Left ventricle myocardium inferior (tissue), 1 donor: ENCODE measurements at places on chromosomes 3 and 15. TPM values are rescaled to one million over a fixed set of nuclear protein-coding genes. Genes with fewer than 3 reads are reported as not detected.

DNA sequence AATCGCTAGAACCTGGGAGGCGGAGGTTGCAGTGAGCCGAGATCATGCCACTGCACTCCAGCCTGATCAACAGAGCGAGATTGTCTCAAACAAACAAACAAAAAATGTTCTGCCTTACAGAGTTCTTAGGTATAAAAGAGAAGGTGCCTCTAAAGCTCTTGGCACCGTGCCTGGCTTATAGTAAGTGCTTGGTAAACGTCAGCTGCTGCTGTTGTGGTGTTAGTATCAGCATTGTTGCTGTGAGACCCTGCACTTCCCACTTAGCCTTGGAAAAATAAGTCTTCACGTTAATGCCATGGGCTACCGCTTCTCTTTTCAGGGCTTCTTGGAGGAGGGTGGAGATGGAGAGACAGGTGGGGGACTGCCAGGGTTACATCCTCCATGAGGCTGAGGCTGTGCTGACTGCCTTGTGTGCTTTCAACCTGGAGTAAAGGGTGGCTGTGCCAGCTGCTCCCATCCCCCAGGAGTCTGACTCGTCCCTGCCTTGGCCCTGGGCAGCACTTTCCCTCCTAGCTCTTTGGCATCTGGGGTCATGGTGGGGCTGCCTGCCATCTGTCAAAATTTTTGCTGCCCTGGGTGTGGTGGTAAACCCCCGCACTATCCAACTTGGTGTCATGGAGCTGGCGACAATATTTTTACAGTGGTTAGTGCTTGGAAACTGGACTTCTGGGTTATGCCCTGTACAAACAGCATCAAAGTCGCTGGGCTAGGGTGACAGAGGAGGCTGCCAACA is 17.8 kb downstream of the FLNB start:
- no peak for DNase-seq

The PTH1R gene
- total RNA-seq: 6.4 TPM

GRCh38 chr15:57340682-57341259 is 35.5 kb upstream of the CGNL1 start:
- no peak for DNase-seq

GRCh38 chr3:66372681-66373350 is 128.0 kb downstream of the LRIG1 start:
- peak; percentile 64 for DNase-seq

GRCh38 chr3:21979706-21980105 is 228.7 kb upstream of the ZNF385D start:
- DNase-seq: no peak

The LRRC49 gene
- 86.6 TPM for total RNA-seq

GRCh38 chr3:153357436-153357835 is 195.4 kb downstream of the RAP2B start:
- no peak for DNase-seq

DNA sequence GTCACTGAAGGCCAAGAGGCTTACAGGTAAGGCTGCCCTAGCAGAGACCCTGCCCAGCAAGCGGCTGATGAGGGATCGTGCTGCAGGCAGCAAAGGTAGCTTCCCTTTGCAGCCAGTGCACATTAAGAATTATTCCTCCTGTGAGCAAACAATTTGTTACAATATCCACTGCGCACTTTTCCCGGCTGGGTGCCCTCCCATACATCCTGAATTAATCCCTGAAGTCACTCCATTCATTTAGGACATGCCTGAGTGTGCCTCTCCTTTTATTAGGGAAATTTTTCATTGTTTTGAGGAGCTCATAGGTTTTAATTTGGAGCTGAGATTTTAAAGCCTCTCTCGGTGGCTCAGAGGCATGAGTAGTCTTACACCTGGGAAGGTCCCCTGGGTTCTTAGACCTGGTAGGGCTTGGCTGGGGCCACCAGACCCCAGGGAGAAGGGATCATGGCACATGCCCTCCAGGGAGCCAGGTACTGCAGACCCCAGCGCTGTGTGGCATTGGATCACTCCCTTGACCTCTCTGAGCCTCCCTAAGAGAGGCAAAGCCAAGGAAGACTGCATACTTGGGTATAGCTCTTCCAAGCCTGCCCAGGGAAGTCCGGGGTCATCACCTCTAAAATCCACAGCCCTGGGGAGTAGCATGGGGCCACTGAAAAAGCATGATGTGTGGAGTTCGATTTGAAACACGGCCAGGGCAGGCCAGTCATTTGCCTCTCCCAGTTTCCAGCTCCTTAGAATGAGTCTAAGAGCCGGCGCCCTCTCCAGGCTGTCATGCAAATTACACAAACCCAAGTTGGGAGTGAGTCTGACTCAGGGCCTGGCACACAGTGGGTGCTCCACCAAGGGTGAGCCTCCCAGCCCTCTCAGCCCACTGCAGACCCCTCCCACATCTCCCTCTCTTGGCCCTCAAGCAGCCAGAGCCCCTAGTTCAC is 151.9 kb upstream of the LINGO1 start:
- no peak for DNase-seq

DNA sequence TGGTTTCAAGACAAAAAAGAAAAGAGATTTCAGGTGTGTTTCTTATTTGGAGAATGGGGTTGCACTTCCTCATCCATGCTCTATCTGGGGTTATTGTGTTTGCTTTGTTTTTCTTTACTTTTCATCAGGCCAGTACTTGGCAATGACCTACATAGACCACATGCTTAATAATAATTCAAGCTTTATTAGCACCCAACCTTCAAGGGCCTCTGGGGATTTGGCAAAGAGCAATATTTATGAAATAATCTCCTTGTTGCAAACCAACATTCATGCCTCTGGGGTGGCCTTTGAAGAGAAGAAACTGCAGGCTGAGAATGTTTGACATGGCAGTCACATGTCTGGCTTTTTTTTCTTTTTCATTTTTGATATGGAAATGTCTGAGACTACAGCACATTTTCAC is 68.2 kb upstream of the SNRK start:
- DNase-seq: no peak
